ENCODE measurements at places on chromosomes 2 and 18. TPM values are rescaled to one million over a fixed set of nuclear protein-coding genes. Genes with fewer than 3 reads are reported as not detected.

Gene GRB14
- 10.9 TPM for polyA plus RNA-seq

Gene IL18R1
- 0.47 TPM for polyA plus RNA-seq

Gene CCDC102B
- 6.1 TPM for polyA plus RNA-seq

Gene GALNT5
- polyA plus RNA-seq, result 1.8 TPM

Gene TUBB8B
- not detected for polyA plus RNA-seq

Gene TRIM43
- not detected for polyA plus RNA-seq

Gene RTP5
- not detected for polyA plus RNA-seq

Gene MYO5B
- 3.0 TPM for polyA plus RNA-seq

Gene ANAPC1
- polyA plus RNA-seq, result 13.6 TPM

Gene NEU2
- polyA plus RNA-seq, result not detected

Gene IL18RAP
- polyA plus RNA-seq, result 0.61 TPM

Gene DYNC2LI1
- 64.9 TPM for polyA plus RNA-seq

Gene ANKRD62
- polyA plus RNA-seq, result not detected

Gene CD28
- not detected for polyA plus RNA-seq

Gene HOXD13
- polyA plus RNA-seq, result not detected

Gene ACVR1
- polyA plus RNA-seq, result 9.0 TPM

Gene SERPINB12
- polyA plus RNA-seq, result not detected

Gene AGXT
- polyA plus RNA-seq, result 0.99 TPM

Gene AGBL5
- 67.0 TPM for polyA plus RNA-seq

Gene BCL11A
- polyA plus RNA-seq, result 20.7 TPM

Gene PTPRM
- polyA plus RNA-seq, result 26.5 TPM

Gene HOXD4
- not detected for polyA plus RNA-seq

Gene REG3G
- polyA plus RNA-seq, result not detected

Gene GBX2
- 0.31 TPM for polyA plus RNA-seq

All from cardiac muscle cell (in vitro differentiated cells and primary cell).